D721Med (cell line): ENCODE measurements at places on chromosomes 5 and 9.

- DNase-seq: no peak
These were observed 87.4 kb downstream of the ERCC6L2 start for GRCh38 chr9:95962936-95963335.

GRCh38 chr9:136372561-136373299 lies 739 bp downstream of the CARD9 start:
- DNase-seq: no peak

DNA sequence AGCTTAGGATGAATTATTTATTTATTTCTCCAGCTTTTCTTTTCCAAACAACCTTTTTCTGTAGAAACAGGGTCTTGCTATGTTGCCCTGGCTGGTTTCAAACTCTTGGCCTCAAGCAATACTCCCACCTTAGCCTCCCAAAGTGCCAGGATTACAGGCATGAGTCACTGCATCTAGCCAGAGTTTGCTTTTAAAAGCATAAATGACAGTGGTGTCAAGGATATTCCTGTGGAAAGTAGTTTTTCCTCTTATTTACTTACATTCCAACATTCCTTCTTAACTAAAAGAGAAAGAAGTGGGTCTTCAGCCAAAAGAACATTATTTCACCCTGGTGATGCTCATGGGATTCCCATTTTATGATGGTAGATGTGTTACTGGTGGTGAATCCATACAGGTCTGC lies 62.4 kb downstream of the GRIA1 start:
- DNase-seq: no peak

GRCh38 chr5:150623152-150623877 lies 17.1 kb upstream of the SYNPO start:
- DNase-seq: no peak

DNA sequence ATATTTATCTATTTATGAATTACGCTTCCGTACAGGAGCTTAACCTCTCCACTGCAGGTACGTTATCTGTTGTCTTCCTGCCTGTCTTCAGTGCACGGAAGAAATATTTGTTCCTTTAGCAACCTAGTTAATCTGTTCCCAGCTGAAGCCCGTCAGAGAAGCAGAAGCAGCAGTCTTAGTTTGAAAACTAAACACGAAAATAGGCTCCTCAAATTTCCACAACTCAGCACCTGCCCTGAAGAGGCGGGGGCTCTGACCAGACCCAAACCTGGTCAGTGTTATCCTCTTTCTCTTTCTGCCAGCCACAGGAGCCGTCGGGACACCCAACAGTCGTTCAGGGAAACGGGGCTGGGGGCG lies 462 bp downstream of the NUDCD2 start:
- DNase-seq: no peak

GRCh38 chr9:136915632-136916329 lies 28.8 kb downstream of the FBXW5 start:
- DNase-seq: no peak

DNA sequence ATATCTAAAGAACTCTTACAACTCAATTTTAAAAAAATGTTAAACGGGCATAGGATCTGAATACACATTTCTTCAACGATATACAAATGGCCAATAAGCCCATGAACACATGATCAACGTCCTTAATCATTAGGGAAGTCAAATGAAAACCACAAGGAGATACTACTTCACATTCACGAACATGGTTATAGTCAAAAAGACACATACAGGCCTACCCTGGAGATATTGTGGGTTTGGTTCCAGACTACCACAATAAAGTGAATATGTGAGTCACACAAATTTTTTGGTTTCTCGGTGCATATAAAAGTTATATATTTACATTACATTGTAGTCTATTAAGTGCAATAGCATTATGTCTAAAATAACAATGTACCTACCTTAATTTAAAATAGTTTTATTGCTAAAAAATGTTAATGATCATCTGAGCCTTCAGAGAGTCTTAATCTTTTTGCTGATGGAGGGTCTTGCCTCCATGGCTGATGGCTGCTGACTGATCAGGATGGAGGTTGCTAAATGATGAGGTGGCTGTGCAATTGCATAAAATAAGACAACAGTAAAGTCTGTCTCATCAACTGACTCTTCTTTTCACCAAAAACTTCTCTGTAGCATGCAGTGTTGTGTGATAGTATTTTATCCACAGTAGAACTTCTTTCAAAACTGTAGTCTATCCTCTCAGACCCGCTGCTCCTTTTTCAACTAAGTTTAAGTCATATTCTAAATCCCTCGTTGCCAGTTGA lies 15.1 kb downstream of the AK3 start:
- DNase-seq: no peak

- DNase-seq: no peak
These were observed 276.0 kb downstream of the AUH start for GRCh38 chr9:91085517-91086291.

GRCh38 chr9:123622711-123623241 lies 266.8 kb downstream of the CRB2 start:
- no peak for DNase-seq

- DNase-seq: no peak
These were observed 538.8 kb upstream of the ZNF462 start for GRCh38 chr9:106324053-106324585.

- DNase-seq: no peak
These were observed 481.8 kb upstream of the CDH18 start for GRCh38 chr5:20469792-20470191.

GRCh38 chr5:2196416-2196815 lies 313.7 kb upstream of the IRX4 start:
- no peak for DNase-seq

DNA sequence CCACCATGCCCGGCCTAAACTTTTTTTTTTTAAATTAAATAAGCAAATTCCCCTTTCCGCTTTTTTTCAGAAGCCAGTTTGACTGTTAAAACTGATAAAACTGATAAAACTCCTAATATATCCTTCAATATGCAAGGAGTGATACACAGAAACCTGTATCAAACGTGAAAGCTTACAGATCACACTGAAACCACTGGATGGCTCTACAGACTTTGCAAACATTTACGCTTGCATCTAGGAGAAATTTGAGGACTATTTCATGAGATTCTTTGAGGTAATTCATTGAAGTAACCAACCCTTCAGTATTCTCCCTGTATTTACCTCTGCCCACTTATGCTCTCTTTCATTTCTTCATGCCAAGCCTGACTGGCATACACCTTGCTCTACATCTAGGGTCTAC lies 40.6 kb upstream of the CHD1 start:
- no peak for DNase-seq
